ENCODE measurements at places on chromosomes 13 and 19.
A peak's percentile ranks its signal among the peaks of the same experiment; 100 is the strongest.

- DNase-seq: no peak
Measured at GRCh38 chr13:44710576-44710975, 134.4 kb upstream of the TSC22D1 start.

DNA sequence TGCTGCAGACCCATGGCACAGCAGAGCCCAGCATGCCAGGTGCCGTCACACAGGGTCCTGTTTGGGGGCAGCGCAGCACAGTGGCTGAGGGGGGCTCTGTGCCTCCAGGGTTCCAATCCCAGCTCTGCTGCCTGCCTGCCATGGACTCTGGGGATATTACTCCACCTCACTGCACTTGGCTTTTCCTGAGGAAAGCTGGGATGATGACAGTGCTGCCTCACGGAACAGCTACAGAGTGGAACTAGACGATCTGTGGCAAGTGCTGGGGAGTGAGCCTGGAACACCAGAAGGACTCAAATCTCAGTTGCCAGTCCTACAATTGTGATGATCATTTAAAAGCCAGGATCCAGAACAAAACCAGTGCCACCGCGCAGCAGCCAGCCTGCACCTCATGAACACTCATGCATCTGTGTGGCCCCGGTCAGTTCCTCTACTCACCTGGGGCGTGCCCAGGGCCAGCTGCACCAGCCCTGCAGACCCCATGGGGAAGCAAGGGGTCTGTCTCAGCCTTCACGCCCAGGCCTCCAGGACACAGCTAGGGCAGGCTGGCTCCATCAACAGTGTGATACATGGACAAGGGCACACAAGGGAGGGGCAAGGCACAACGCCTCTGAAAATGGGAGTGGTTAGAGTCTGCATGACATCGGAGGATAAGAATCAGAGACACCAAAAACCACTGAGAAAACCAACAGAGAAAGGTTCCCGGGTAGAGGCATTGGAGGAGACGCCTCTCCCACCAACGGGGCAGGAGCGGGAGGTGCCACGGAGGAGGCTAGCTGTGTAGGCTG, 55.2 kb downstream of the ATP7B start:
- no peak for DNase-seq

DNA sequence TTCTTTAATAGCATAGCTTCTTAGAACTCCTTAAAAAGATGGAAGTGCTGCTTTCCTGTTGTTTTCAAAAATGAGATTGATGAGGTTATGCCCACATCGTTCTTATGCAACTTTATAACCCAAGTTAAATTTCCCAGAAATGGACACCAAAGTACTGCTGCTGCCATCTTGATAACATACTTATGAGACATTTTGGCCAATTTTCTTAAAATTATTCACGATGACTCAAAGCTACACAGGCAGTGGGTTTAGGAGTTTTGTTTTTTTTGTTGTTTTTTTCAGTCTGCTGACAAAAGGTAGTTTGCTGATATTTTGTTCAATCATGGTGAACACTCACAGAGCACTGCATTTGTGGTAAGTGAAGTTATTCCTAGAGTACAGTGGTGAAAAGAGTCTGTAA, 54.9 kb upstream of the RFC3 start:
- no peak for DNase-seq

GRCh38 chr19:45591004-45591637, 6.5 kb upstream of the OPA3 start:
- DNase-seq: peak; percentile 20

GRCh38 chr19:51903192-51903591, 1.6 kb downstream of the ZNF649 start:
- no peak for DNase-seq

DNA sequence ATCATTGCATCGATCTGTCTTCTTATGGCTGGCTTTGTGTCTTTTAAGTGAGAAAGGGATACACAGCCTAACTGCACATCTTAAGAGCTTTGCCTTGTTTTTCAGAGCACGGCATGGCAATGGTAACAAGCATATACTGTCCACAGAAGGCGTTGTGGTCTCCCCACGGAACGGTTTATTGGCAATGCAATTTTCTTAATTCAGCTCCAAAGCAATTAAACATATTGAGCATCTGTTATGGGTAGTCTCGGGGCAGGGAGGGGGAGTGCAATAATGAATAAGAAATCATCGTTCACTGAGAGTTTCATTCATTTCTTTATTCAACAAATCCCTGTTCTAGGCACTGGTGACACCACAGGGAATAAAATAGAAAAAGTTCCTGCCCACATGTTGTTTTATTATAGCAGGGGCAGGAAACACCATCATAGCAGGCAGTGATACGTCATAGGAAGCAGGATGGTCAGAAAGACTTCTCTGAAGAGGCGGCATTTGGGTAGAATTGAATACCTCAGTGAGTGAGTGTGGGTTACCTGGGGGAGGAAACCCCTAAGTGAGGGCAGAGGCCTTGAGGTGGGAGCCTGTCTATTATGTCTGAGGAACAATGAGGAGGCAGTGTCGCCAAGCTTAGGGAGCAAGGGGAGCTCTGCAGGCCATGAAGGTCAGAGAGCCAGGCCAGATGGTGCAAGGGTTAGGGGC, 185.7 kb upstream of the KL start:
- no peak for DNase-seq

- no peak for DNase-seq
Measured at GRCh38 chr13:50701469-50701868, 142.0 kb downstream of the DLEU7 start.
